Activated T-cell treated with anti-CD3 and anti-CD28 coated beads for 1 hour (primary cell): ENCODE measurements at places on chromosomes 1 and 21.

DNA sequence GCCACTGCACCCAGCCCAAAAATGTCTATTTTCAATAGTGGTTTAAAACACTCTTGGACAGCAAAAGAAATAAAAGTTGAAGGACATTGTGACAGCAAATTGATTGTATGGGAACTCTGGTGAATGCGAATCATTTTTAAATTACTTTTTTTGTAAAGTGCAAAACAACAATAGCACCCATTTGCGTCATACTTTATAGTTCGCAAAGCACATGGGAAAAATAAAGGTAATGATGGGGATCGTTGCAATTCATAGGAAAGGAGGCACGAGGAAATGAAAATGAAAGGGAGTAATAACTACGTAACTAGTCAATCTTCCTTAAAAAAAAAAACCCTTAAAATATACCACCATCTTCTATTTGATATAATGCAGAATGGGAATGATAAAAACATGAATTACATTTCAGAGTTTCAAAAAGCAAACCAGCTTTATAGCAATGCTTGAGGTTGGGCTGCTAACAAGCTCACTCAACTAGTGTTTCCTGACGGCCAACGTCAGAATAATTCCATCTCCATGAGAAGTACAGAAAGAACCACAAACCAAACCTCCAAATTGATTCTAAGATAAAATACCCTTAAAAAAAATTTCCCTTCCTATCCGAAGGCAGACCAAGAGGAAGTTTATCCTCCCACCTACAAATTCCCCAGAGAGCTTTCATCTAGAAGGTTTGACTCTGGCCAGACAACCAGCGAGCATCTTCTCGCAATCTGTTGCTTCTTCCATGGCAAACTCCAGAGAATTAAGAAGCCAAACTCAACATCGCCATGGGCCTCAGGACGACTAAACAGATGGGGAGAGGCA is at the start of gene EDARADD:
TSS of gene EDARADD (plus strand) at position 606 of the 801 bp plus-strand sequence. CDS start at position 765, 159 bp downstream.
- no peak for DNase-seq

GRCh38 chr1:231953660-231954059 is 327.1 kb downstream of the DISC1 start:
- DNase-seq = no peak

- DNase-seq = no peak
Measured at GRCh38 chr1:160219062-160219929, 14.1 kb downstream of the PEA15 start.

GRCh38 chr1:4085546-4085945 is 185.5 kb upstream of the C1orf174 start:
- DNase-seq = no peak

DNA sequence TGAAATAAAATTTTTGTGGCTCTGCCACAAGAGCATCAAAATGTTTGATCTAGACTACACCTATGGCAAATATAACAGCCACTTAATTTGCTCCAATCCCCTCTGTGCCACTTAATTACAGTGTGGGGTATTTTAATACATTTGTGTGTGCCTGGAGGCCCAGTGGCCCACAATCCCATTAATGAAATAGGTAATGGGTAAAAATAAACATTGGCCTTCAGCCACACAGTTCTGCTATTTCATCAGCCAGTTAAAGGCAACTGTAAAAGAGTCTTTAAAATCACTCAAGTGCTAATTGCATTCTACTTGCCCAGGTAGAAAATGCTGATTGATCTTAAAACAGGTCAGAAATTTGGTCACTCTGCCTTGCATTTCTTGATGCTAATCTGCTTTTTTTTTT is 151.6 kb upstream of the UBE2U start:
- no peak for DNase-seq

DNA sequence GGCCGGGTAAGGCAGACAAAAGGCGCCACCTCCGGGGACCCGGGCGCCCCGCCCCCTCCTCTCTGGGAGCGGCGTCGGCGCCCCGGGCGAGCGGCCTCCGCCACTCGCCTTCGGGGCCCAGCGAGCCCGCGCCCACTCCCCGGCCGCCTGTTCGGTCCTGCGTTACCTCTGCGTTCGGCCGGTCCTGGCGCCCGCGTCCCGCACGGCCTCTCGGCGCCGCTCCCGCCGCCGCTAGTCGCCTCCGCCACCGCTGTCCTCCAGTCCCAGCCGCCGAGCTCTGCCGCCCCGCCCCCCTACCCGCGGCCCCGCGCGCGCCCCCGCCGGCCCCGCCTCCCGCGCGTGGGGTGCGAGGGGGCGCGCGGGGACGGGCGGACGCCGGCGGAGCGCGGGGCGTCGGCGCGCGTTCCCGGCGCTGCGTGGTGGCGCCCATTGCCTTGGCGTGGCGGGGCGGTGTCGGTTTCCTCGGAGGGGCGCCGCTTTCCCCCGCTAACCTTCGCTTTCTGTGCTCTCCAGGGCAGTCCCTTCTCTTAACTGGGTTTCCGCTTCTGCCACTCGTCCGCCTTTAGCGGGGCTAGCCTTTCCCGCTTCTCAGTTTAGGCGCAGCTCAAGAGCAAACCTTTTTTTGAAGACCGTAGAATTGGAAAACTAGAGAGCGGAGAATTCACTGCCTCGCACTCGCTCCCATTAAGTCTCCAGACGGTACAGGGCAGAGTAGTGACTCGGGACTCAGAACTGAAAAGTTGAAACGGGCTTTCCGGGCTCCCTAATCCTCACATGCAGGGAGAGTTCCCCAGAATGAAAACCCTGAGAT is at the start of gene HP1BP3:
TSS of gene HP1BP3 (minus strand) at position 279 of the 811 bp plus-strand sequence. CDS start 6,867 bp downstream, outside the sequence.
- DNase-seq = peak; percentile 82

- DNase-seq = no peak
Measured at GRCh38 chr1:2252423-2252822, 24.3 kb downstream of the SKI start.

GRCh38 chr1:1943834-1944570 is 24.9 kb upstream of the TMEM52 start:
- peak; percentile 55 for DNase-seq

- DNase-seq = no peak
Measured at GRCh38 chr1:186958520-186958919, 129.8 kb downstream of the PLA2G4A start.

DNA sequence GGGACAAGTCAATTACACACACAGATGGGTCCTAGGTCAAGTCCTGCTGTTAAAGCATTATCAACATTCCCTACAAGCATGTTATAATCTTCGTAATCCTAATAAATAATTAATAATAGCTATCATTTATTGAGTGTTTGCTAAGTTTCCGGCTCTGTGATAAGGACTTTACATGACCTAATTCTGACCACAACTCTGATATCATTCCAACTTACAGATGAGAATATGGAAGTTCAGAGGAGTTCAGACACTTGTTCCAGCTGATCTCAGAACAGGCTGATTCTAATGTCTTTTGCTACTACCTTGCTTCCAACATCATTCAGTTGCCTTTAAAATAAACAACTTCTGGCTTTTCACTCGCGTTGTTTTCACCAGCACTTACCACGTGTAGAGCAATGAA is 770.1 kb upstream of the CXADR start:
- DNase-seq = no peak

DNA sequence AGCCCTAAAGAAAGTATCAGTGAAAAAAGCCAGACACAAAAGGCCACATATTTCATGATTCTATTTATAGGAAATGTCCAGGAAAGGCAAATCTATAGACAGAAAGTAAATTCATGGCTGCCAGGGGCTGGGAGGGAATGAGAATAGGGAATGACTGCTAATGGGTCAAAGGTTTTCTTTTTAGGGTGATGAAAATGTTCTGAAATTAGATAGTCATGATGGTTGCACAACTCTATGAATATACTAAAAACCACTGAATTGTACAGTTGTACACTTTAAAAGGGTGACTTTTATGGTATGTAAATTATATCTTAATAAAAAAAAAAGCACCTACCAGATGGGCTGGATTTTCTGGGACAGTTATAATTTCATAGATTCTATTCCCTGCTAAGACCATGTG is 114.8 kb downstream of the CNIH3 start:
- DNase-seq = no peak

DNA sequence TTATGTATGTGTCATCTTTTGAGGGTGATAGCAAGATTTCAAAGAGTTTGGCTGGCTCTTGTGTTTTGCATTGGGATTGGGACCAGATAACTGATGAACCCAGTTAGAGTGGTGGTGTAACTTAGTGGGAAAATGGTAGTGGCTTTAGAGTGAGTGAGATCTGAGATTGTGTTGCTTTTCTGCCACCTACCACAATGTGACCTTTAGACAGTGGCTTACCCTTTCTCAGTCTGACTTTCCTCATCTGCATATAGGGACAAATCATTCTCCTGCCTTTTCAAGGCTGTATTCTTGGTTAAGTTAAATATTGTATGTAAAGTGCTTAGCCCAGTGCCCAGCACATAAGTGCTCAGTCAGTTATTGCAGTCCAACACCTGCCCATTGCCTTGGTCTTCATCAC is 31.3 kb downstream of the CENPF start:
- no peak for DNase-seq

- no peak for DNase-seq
Measured at GRCh38 chr1:221381910-221382623, 359.8 kb downstream of the DUSP10 start.

- no peak for DNase-seq
Measured at GRCh38 chr1:164180824-164181223, 378.2 kb upstream of the PBX1 start.

DNA sequence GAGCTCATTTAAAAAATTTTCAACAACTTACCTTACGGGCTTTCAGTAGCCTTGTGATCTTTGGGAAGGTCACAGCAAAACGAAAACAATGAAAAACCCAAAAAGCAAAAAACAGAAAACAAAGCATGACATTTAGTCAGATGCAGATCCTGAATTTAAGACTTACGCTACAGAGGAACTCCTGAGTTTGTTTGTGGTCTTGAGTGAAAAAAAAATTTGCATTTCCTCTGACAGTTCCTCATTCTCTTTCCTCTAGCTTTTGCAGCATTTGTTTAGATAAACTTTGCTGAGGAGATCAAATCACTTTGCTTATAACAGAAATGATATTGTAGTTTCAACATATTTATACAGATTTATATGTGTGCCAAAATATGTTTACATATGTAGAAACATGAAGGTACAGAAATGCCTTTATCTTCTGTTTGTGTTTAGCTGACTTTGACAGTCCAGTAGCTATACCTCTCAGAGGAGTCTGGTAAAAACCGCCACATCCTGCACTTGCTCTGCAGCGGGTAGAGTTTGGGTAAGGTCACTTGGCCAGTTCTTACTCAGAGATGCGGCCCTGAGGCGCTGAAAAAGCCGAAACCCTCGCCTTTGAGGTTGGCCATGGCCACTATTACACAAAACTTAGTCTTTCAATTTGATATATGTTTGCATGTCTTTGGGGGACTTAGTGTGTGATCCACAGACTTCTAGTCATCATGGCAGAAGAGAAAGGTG is 142.5 kb downstream of the TNR start:
- no peak for DNase-seq

- DNase-seq = no peak
Measured at GRCh38 chr1:40363721-40364120, 9.8 kb upstream of the SMAP2 start.

DNA sequence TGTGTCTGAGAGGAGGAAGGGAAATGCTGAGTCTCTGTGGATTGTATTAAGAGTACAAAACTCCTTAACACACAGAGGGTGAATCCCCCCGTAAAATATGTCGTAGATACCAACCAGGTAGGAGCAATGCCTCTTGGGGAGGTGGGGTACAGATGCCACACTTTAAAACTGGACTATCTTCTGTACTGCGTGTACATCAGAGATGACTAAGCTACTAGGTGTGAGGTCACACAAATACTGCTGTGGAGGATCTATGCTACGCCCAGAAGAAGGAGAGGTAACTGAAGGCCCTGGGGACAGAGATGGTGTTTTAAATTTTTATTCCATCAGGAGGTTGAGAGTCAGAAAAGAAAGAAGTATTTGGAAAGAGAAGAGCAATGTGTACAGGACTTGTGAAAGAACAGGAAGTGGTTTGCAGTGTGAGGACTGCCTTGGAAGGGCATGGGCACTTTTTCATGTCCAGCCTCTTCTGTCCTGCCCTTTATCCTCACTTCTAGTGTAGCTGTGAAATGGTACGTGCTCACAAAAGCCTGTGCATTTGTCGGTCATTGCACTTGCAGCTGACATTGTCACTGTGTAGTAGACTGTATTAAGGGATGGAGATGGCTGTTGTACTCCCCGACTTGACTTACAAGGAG is 287.8 kb upstream of the CHRM3 start:
- no peak for DNase-seq

- no peak for DNase-seq
Measured at GRCh38 chr1:235767795-235768194, 98.9 kb downstream of the LYST start.

DNA sequence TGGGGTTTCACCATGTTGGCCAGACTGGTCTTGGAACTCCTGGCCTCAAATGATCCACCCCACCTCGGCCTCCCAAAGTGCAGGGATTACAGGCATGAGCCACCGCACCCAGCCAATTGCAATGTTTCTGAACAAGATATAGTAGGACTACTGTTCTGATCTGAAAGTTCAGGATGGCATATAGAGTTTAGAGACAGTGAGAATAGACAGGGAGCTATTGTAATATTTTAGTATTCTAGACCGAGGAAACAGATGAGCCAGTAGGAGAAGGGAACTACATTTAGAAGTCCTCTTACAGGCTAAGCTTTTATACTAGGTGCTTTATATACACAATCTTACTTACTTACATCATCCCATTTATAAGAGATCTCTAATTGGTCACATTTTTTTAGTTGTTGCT is 33.1 kb downstream of the SOAT1 start:
- no peak for DNase-seq

- no peak for DNase-seq
Measured at GRCh38 chr1:26582836-26583460, 53.4 kb downstream of the RPS6KA1 start.

GRCh38 chr1:186236921-186237320 is 138.1 kb downstream of the TPR start:
- no peak for DNase-seq

GRCh38 chr21:35071347-35071746 is 22.2 kb upstream of the RUNX1 start:
- no peak for DNase-seq

- DNase-seq = no peak
Measured at GRCh38 chr1:35379317-35380000, 111.0 kb downstream of the ZMYM4 start.

GRCh38 chr1:156123356-156124196 is 9.1 kb downstream of the LMNA start:
- DNase-seq = peak; percentile 59
